T-helper 17 cell (primary cell): ENCODE measurements at places on chromosomes 2 and 18.
A peak's percentile ranks its signal among the peaks of the same experiment; 100 is the strongest.

DNA sequence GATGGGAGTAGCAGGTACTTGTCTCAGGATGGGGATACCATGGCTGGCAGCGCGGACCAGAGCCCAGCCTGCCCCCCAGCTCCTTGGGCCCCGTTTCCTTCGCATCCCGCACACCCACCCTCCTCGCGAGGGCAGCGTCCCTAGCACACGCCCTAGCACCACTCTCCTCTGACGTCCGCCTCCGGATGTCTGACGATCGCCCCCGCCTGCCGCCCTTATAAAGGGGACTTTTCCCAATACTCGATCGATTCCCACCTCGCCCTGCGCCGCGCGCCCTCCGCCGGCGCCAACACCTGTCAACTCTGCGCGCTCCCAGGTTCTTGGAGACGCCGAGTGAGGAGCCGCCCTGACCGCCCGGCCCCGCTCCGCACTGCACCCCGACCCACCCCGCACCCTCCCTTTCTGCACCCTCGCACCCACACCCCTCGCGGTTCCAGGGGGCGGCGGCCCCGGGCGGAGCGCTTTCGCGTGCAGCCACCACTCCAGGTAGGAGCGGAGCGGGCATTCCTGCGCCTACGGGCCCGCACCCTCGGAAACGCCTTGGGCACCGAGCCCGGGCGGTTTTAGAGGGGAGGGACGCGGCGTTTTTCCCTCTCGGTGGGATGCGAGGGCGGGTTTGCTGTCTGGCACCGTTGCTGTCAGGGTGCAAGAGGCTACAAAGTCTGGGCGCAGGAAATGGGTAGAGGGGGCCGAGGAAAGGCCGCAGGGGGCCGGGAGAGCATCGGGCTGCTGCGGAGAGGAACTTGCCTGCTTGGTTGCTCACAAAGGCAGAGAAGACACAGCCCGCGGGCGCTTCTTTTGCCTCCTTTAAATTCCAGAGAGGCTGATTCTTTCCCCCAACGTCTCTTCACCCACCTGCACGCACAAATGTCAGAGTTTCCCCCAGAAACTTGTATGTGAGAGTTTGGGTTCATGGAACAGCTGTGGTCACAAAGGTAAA, at the start of gene SLC5A7:
Gene SLC5A7 (plus strand): TSS at position 247 of the 940 bp plus-strand sequence. CDS start 1,632 bp downstream, outside the sequence.
- DNase-seq, result no peak
- H3K4me3 ChIP-seq, result no peak within 1 kb of the TSS
- no peaks in the 10 kb centered on the region for H3K36me3 ChIP-seq
- H3K4me1 ChIP-seq, result no peaks in the 10 kb centered on the region
- no peak within 1 kb of the TSS for H3K27ac ChIP-seq

DNA sequence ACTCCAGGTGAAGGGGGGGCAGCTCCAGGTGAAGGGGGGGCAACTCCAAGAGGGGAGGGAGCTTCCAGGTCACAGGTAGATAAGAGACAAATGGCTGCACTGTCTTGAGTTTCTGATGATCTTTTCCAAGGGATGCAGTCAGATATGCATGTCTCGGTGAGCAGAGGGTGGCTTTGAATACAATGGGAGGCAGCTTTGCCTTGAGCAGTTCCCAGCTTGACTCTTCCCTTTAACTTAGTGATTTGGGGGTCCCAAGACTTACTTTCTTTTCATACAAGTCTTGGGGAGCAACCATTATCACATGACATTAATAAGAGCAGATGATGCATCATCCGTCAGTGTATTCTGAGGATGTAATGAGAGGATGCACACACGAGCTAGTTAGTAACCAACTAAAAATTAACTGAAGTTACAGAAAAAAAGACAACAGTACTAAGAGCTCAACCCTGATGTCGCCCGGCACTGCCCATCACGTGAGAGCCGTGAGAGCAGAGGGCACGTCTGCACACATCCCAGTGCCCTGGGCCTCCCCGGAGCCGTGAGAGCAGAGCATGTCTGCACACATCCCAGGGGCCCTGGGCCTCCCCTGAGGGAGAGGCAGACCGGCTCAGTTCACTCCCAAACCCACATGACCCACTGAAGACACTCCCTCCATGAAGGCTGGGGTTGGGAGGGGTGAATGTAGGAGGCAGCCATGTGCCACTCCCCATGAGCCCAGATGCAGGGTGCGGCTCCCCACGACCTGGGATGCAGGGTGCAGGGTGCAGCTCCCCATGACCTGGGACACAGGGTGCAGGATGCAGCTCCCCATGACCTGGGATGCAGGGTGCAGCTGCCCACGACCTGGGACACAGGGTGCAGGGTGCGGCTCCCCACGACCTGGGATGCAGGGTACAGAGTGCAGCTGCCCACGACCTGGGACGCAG, 39.4 kb downstream of the PXDN start:
- H3K4me1 ChIP-seq, result peaks cover 5% of the 10 kb centered on the region
- no peak overlapping the region for H3K4me3 ChIP-seq
- no peak for DNase-seq
- no peaks in the 10 kb centered on the region for H3K36me3 ChIP-seq

DNA sequence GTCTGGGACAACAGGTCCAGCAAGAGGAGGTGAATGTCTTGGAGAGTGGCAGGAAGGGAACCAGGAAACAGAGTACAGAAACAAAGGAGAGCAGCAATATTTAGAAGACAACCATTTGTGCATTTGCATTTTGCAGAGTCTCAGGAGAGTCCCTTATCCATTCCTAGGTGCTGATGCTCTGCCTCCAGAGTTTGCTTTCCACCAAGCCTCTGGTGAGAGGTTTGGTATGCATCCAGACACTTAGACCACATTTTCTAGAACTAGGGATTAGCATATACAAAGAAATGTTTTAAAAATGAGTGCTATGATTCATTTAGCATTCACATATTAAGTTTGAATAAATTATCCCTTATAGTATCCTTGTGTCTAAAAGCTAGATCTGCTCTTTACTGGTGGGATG, 18.5 kb upstream of the LRATD1 start:
- no peak overlapping the region for H3K27ac ChIP-seq
- no peaks in the 10 kb centered on the region for H3K27me3 ChIP-seq
- H3K4me3 ChIP-seq, result no peak overlapping the region
- H3K4me1 ChIP-seq, result no peaks in the 10 kb centered on the region

GRCh38 chr18:76490670-76491472, 4.2 kb downstream of the ZNF516 start:
- DNase-seq, result peak; percentile 55
- H3K27ac ChIP-seq, result peak overlapping the region; percentile 96
- peak overlapping the region; percentile 95 for H3K4me3 ChIP-seq
- H3K4me1 ChIP-seq, result peaks cover 44% of the 10 kb centered on the region
- peaks cover 23% of the 10 kb centered on the region for H3K27me3 ChIP-seq

DNA sequence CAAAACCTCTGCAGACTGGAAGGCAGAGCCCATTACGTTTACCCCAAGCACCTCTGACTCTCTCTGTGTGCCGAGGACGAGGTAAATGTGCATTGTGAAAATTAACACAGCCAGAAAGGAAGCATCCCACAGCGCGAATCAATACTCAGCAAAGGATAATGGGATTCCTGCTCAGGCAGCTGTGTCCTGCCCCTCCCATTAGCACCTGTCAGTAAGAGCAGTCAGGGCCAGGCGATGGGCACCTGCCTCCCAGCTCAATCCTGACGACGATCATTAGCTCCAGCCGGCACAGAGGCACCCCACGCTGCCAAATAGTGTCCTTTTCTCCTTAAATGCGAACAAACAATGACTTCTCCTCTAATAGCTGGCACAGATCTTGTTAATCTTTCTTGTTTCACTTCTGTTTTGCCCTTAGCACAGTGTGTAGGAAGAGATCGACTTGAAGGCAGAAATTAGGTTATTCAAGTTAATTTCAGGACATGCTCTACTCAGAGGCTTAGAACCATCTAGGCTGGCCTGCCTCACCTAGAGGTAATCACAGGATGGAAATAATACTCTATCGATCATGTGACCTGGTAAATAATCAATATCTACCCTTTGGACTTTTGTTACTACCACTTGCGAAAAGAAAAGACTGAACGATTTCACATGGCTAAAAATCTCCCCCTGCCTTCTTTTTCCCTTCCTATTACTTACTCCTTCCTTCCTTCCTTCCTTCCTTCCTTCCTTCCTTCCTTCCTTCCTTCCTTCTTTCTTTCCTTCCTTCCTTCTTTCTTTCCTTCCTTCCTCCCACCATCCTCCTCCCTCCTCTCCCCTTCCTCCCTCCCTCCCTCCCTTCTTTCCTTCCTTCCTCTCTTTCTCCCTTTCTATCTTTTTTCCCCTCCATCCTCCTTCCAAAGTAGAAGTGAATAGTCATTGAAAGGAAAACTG, 487.9 kb upstream of the ID2 start:
- H3K36me3 ChIP-seq, result no peaks in the 10 kb centered on the region
- no peak overlapping the region for H3K27ac ChIP-seq
- no peaks in the 10 kb centered on the region for H3K27me3 ChIP-seq
- no peak for DNase-seq
- no peak overlapping the region for H3K4me3 ChIP-seq

DNA sequence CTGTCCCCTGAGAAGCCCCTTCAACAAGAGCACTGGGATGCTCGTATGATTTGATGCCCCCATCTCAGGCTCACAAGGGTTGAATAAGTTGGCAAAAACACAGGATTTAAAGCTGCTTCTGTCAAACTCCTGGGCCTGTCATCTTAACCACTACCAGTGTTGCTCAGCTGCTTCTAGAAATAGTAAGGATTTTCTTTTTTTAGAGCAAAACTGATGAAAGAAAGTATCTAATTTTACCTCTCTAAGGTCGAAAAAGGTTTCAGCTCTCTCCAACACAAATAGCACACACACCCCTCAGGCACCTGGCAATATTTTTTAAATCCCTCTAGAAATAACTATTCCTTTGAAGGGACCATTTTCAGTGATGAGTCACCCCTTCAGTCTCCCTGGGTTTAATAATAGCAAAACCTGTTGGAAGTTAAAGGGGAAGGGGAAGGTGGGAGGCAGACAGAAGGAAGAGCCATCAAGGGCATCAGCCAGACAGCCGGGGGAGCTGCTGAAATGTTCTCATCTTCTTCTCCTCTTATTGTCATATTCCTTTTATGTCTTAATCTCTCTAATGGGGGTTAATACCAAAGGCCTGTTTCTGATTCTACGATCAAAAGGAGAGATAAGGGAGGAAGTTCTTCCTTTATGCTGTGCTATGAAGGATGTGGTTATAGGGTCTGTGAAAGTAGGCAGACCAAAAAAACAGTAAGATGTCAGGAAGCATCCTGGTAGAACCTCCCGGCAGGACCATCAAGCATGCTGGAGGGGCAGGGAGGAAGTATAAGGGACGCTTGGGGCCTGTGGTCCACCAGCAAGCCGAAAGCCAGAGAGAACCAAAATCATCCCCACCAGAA, 31.9 kb upstream of the SLC35G4 start:
- peak overlapping the region; percentile 67 for H3K4me3 ChIP-seq
- no peak for DNase-seq
- peaks cover 38% of the 10 kb centered on the region for H3K4me1 ChIP-seq
- peak overlapping the region; percentile 47 for H3K27ac ChIP-seq

DNA sequence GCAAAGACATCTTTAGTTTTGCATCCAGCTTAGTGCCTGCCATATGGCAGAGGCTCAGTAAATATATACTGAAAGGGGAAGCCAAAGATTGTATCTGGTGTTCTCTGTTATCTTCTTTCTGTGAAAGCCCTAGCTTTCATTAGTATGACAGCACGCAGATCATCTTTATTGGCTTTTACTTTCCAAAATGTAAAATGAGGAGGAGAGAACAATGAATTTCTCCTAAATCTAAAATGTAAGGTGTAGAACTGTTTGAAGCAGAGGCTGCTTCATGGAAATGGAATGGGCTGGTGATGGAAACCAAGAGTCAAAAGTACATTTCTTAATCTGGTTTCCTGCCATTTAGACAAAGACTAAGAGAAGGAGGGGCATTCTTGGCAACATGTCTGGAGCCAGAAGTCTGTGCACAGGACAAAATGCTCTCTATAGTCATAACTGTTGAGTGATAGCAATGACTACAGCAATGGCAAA, 1029.9 kb upstream of the PIK3C3 start:
- H3K4me3 ChIP-seq, result no peak overlapping the region
- no peaks in the 10 kb centered on the region for H3K27me3 ChIP-seq
- H3K36me3 ChIP-seq, result no peaks in the 10 kb centered on the region
- DNase-seq, result no peak

DNA sequence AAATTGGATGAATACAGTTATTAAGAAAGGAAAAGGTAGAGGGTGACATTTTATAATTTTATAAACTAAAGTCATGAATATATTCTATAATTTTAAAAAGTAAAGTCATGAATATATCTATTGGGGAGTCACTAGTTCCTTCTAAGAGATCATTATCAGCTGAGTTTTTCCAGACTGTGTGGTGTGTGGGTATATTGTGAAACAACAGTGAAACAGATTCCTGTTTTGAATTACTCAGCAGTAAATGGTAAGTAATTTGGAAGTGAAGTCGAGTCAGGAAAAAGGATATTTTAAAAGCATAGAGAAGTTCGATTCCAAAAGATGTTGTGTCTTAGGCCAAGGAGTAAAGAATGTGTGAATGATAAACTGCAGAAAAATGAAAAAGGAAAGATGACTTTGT, 1018.2 kb upstream of the NXPH2 start:
- no peaks in the 10 kb centered on the region for H3K4me1 ChIP-seq
- H3K27me3 ChIP-seq, result no peaks in the 10 kb centered on the region
- H3K36me3 ChIP-seq, result no peaks in the 10 kb centered on the region

DNA sequence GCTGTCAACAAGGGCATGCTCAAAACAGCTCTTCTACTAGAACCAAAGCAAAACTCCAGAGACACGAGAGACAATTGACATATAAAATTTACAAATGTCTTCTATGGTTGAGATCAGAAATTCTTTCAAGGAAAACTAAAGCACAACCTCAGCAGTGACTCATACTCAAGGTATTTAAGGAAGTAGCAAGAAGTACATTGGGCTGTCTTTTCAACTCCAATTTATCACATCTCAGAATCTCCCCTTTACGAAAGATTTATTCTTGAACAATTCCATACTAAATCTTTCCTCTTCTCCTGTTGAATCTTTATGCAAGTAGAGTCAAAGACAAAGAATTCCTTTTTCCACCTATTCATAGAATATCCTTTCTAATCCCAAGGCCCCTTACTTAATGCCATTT, 324.0 kb downstream of the IRS1 start:
- no peaks in the 10 kb centered on the region for H3K36me3 ChIP-seq
- no peak overlapping the region for H3K27ac ChIP-seq
- no peak for DNase-seq
- no peak overlapping the region for H3K4me3 ChIP-seq
- no peaks in the 10 kb centered on the region for H3K4me1 ChIP-seq

DNA sequence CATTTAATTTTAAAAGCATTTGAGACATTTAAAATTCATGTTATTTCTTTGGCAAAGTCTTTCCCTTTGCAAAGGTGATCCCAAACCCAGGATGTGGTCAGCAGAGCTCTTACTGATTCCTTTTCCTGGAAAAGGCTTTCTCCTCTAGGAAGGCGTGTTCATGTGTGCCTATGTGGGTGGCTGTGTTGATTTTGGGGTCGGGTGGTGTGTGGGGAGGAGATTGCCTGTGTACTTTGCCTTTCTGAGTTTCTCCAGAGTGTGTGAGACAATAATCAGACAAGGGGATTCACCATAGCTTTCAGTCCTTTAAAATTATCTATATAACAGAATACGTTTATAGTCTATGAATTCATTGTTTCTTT, 173.2 kb downstream of the SOCS6 start:
- H3K27ac ChIP-seq, result no peak overlapping the region
- H3K36me3 ChIP-seq, result peaks cover 4% of the 10 kb centered on the region
- DNase-seq, result no peak
- H3K4me1 ChIP-seq, result no peaks in the 10 kb centered on the region
- peaks cover 42% of the 10 kb centered on the region for H3K27me3 ChIP-seq
- no peak overlapping the region for H3K4me3 ChIP-seq

GRCh38 chr2:158726911-158727592, 68.1 kb upstream of the DAPL1 start:
- H3K27me3 ChIP-seq, result peaks cover 37% of the 10 kb centered on the region
- H3K27ac ChIP-seq, result no peak overlapping the region
- H3K4me3 ChIP-seq, result no peak overlapping the region
- no peaks in the 10 kb centered on the region for H3K36me3 ChIP-seq
- no peak for DNase-seq
